ENCODE measurements at places on chromosomes 13 and 19.
A peak's percentile ranks its signal among the peaks of the same experiment; 100 is the strongest.

DNA sequence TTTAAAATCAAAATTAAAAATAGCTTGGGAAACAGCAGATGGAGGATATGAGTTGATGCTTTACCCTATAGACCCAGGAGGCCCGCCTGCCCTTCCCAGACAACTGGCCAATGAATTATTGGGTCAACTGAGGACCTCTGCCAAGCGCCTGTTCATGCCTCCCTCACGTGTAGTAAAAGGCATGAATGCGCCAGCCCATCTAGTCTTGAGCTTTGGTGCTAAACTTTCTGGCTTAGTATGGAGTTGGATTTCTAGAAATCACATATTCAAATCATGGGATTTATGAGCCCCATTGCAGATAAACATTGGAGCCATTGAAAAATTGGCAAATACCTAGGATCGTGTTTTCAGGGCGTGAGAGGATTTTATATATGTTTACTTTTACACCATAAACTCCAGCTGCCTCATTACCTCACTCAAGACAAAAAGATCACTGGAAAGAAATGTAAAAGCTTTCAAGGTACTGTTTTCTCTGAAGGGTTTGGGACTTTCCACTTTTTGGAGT lies 47.1 kb downstream of the COL4A2 start:
- DNase-seq: no peak
- H3K4me3 ChIP-seq: no peak overlapping the region
- peak overlapping the region; percentile 65 for H3K27ac ChIP-seq
- peaks cover 5% of the 10 kb centered on the region for H3K36me3 ChIP-seq
- no peaks in the 10 kb centered on the region for H3K27me3 ChIP-seq

GRCh38 chr13:113061271-113061625 lies 44.3 kb upstream of the F7 start:
- H3K27ac ChIP-seq: no peak overlapping the region
- DNase-seq: no peak
- no peaks in the 10 kb centered on the region for H3K27me3 ChIP-seq
- H3K4me1 ChIP-seq: peaks cover 5% of the 10 kb centered on the region
- no peak overlapping the region for H3K4me3 ChIP-seq
- no peaks in the 10 kb centered on the region for H3K36me3 ChIP-seq

- no peaks in the 10 kb centered on the region for H3K27me3 ChIP-seq
- no peaks in the 10 kb centered on the region for H3K4me1 ChIP-seq
- no peak overlapping the region for H3K4me3 ChIP-seq
- H3K36me3 ChIP-seq: peaks cover 41% of the 10 kb centered on the region
- DNase-seq: no peak
Observed at GRCh38 chr19:7980168-7980567, 25.3 kb downstream of the ELAVL1 start.

GRCh38 chr19:39126312-39127187 lies 964 bp downstream of the PAK4 start:
- H3K4me1 ChIP-seq: peaks cover 16% of the 10 kb centered on the region
- DNase-seq: no peak
- no peaks in the 10 kb centered on the region for H3K36me3 ChIP-seq
- H3K27ac ChIP-seq: peak overlapping the region; percentile 50

GRCh38 chr13:99432609-99433542 lies 68.4 kb upstream of the TM9SF2 start:
- no peak for DNase-seq
- H3K27me3 ChIP-seq: no peaks in the 10 kb centered on the region
- peak overlapping the region; percentile 36 for H3K4me3 ChIP-seq
- no peak overlapping the region for H3K27ac ChIP-seq
- H3K36me3 ChIP-seq: no peaks in the 10 kb centered on the region

DNA sequence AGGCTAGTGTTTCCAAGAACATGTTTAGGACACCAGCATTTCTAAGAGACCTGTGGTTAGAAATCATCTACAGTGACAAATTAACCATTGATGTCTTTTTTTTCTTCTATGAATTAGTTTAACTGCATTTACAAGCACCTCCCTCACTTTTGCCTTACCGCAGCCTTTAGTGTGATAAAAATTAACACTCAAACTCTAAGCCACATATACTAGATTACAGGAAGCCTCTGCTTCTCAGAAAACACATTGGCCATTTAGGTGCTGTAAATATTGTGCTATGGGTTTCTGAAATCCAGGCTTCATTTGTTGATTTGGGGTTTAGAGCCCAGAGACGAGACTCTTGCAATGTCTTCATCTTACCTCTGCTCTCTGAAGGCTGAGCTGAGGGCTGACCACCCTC lies 34.6 kb upstream of the OLFM4 start:
- no peak overlapping the region for H3K4me3 ChIP-seq
- H3K27me3 ChIP-seq: no peaks in the 10 kb centered on the region
- no peaks in the 10 kb centered on the region for H3K36me3 ChIP-seq
- H3K27ac ChIP-seq: no peak overlapping the region

- H3K27me3 ChIP-seq: no peaks in the 10 kb centered on the region
- peaks cover 13% of the 10 kb centered on the region for H3K4me1 ChIP-seq
Observed at GRCh38 chr19:9791552-9792205, 23.1 kb upstream of the ZNF846 start.

- H3K4me1 ChIP-seq: no peaks in the 10 kb centered on the region
- no peak for DNase-seq
- no peaks in the 10 kb centered on the region for H3K27me3 ChIP-seq
Observed at GRCh38 chr19:51158474-51159129, 16.5 kb downstream of the SIGLEC7 start.

All from thoracic aorta (tissue), 2 donors.